ENCODE measurements at places on chromosomes 5 and 9.
A peak's percentile ranks its signal among the peaks of the same experiment; 100 is the strongest.

- DNase-seq, result peak; percentile 62
These were observed 33.4 kb upstream of the CDC42SE2 start for GRCh38 chr5:131230406-131230805.

DNA sequence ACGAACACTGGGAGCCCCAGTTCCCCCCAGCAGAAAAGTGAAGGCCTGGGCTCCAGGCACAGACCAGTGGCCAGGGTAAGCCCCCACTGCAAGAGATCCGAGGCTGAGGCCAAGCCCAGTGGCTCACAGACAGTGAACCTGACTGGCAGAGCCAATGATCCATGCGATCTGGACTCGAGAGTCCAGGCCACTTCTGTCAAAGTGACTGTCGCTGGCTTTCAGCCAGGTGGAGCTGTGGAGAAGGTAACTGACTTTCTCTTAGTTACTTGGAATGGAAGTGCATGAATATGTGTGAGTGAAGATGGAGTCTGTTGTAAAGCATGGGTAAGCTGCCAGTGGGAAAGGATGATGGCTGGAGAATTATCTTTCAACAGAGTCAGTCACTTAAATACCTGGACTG lies 99.7 kb downstream of the GOLPH3 start:
- DNase-seq, result no peak

GRCh38 chr5:67680099-67680498 lies 483.5 kb upstream of the CD180 start:
- DNase-seq, result no peak

DNA sequence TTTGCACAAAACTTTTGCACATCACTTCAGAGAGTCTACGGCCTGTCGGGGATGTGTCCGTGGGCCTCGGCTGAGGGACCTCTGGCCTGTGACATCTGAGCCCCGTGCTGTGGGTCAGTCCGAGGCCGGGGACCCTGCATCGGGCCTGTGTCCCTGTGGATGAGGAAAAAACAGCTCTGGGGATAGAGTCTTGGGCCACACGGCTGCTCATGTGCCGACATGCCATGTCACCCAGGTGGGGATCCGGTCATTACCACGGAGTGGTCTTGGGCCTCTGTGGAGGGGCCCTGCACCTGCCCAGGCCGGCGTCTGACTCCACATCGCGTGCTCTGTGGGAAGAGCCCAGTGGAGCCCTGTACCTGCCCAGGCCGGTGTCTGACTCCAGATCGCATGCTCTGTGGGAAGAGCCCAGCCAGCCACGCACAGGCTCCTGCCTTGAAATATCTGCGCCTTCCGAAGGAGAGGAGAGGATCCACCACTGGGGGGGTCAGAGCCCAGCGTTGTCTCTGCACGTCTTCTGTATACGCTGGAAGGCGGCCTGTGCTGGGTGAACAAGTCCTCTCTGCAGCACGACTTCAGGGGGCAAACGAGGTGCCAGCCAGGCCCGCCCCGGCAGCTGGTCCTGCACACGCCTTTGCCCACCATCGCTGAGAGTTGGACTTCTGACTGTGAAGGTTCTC lies 27.5 kb upstream of the IRX4 start:
- DNase-seq, result no peak

Data from globus pallidus (tissue), 1 donor.